Activated naive CD4-positive, alpha-beta T cell treated with anti-CD3 and anti-CD28 coated beads, Interleukin-2, amount 50 U/mL, for 16 hours (primary cell): ENCODE measurements at places on chromosomes 6 and 20.

- DNase-seq, result no peak
These were observed 125.1 kb downstream of the SNX5 start for GRCh38 chr20:17843246-17844132.

- DNase-seq, result no peak
These were observed 18.6 kb downstream of the KIF13A start for GRCh38 chr6:17968876-17969275.

DNA sequence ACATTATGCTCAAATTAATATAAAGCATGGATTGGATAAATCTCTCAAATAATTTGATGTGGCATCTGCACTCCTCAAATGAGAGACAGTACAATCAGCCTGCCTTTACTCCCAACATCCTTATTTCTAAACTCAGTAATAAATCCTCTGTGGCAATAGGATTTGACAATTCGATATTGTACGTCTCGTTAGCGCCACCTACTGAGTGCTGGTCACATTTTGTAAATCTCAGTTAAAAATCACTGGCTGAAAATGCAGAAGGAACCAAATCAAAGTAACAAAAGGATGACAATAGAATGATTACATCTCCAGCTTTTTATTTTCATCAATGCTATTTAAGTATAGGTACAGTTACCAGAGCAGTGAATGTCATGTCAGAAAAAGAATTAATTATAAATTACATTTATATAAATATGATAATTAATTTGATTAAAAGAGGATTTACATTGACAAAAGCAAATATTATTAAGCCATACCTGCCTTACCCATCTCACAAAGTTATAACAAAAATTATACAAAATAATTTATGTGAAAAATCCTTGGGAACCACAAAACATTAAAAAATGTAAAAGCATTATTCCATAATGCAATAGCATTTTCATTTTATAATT lies 20.2 kb upstream of the GJE1 start:
- peak; percentile 71 for DNase-seq

GRCh38 chr6:36075656-36076055 lies 48.0 kb downstream of the MAPK14 start:
- DNase-seq, result no peak

GRCh38 chr6:2378046-2378657 lies 132.7 kb upstream of the GMDS start:
- DNase-seq, result no peak
